CD4-positive, CD25-positive, alpha-beta regulatory T cell (primary cell): ENCODE measurements at places on chromosomes 16 and 17. TPM values are rescaled to one million over a fixed set of nuclear protein-coding genes. Genes with fewer than 3 reads are reported as not detected.
A peak's percentile ranks its signal among the peaks of the same experiment; 100 is the strongest.

GRCh38 chr17:75615301-75615700 lies 17.9 kb upstream of the SMIM5 start:
- H3K4me3 ChIP-seq, result no peak overlapping the region
- H3K27me3 ChIP-seq, result no peaks in the 10 kb centered on the region
- H3K36me3 ChIP-seq, result no peaks in the 10 kb centered on the region
- H3K4me1 ChIP-seq, result no peaks in the 10 kb centered on the region

DNA sequence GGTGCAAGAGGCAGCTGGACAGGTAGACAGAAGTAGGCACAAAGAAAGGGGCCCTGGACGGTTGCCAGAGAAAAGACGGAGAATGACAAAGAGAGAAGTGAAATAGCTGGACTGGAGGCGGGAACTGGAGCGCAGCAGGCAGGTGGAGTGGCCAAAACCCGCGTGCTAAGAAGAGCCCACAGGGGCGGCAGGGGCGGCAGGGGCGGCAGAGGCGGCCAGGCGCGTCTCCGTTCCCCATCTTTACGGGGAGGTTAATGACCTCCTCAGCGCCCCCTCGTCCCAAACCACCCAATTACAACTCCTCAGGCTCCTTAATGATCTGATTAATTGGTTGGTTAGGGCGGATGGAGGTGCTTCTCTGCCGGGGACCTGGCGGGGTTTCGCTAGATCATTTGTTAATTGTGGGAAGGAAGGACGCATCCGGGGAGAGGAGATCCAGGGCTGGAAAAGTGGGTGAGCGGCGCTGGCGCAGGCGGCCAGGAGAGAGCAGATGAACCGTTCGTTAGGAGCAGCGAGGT lies 15.4 kb upstream of the HOXB9 start:
- H3K4me1 ChIP-seq, result peaks cover 23% of the 10 kb centered on the region
- no peak for DNase-seq
- no peak overlapping the region for H3K4me3 ChIP-seq

DNA sequence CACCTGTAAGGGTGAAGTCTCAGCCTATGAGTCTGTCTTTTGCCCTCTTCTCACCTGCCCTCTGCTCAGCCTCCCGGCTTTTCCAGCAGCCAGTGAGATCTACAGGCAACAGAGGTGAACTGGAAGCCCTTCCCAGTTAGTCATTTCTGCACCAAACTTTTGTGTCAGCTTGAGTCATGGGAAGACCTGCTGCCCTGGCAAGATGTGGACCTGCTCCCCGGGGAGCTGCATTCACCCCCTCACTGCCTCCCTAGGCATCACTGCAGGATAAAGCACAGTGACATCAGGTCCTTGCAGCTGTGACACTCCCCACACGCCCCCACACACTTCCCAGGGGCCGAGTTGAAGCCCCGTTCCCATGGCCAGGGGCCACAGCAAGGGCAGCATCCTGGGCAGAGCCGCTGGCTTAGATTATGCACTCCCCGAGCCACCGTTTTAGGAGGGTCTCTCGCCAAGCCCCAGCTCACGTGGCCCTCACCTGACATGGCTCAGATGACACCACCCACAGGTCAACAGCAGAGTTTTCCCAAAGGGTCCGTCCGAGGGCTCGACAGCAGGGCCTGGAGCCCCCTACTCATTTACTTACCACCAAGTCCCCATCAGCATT lies 6.5 kb upstream of the ABR start:
- no peak overlapping the region for H3K4me3 ChIP-seq

DNA sequence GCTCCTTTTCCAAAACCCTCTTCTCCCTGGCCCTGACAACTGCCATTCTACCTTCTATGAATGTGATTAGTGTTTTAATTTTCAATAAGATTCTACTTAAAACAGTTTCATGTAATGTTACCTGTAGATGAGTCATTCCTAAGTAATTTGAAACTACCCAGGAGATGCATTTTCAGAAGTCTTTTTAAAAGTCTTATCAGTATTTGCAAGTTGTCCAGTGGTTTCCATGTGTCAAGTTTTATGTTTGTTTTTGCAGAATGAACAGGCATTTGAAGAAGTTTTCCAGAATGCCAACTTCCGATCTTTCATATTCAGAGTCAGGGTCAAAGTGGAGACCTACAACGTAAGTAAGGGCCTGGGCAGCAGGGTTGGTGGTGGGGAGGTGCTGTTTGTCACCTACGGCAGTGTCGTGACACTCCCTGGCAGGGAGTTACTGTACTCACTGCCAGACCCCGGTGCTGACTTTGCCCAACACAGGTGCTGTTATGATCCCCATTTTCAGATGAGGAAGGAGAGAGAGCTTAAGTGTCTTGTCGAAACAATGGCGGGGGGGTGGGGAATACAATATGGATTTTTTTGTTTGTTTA lies 65.0 kb downstream of the RPA1 start:
- no peaks in the 10 kb centered on the region for H3K4me1 ChIP-seq
- no peak overlapping the region for H3K27ac ChIP-seq
- DNase-seq, result no peak

DNA sequence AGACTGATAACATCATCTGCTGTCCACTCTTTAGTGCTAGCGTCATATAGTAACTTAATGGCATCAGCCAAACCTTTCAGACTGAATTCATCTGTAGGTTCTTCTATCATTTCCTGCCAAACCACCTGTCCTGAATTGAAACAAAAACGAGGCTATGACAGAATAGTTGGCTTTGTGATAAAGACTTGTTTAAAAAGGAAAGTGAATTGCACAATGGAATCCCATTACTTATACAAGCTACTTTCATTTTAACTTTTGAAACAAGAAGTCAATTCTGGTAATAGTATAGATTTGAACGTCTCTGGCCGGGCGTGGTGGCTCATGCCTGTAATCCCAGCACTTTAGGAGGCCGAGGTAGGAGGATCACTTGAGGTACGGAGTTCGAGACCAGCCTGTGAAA lies 18.2 kb downstream of the LASP1NB start:
- no peaks in the 10 kb centered on the region for H3K4me1 ChIP-seq
- H3K27ac ChIP-seq, result no peak overlapping the region
- DNase-seq, result no peak
- H3K36me3 ChIP-seq, result no peaks in the 10 kb centered on the region
- no peaks in the 10 kb centered on the region for H3K27me3 ChIP-seq

DNA sequence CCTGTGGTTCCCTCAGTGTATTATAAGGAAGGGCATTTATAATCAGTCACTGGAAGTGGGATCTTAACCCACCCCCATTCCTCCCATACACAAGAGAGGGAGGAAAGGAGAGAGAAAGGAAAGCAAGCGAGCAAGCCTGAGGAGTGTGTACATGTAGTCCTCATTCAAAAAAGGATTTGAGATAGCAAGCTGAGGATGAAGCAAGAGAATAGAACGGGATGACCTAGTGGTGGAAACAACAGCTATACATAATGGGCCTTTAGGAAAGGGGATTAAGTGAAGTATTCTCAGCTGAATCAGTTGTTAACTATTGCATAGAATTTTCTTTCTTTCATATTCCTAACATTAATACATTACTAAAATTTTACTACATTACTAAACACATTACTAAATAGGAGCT lies 281.4 kb downstream of the ZFHX3 start:
- no peak for DNase-seq
- H3K4me3 ChIP-seq, result no peak overlapping the region
- no peaks in the 10 kb centered on the region for H3K4me1 ChIP-seq
- no peak overlapping the region for H3K27ac ChIP-seq
- no peaks in the 10 kb centered on the region for H3K36me3 ChIP-seq

GRCh38 chr17:72970246-72970645 lies 122.2 kb downstream of the SLC39A11 start:
- no peaks in the 10 kb centered on the region for H3K4me1 ChIP-seq
- H3K4me3 ChIP-seq, result no peak overlapping the region
- no peaks in the 10 kb centered on the region for H3K27me3 ChIP-seq
- no peaks in the 10 kb centered on the region for H3K36me3 ChIP-seq

- no peak for DNase-seq
- no peak overlapping the region for H3K4me3 ChIP-seq
- H3K36me3 ChIP-seq, result no peaks in the 10 kb centered on the region
- no peak overlapping the region for H3K27ac ChIP-seq
- no peaks in the 10 kb centered on the region for H3K4me1 ChIP-seq
Measured at GRCh38 chr17:43572368-43572980, 26.3 kb upstream of the ETV4 start.

DNA sequence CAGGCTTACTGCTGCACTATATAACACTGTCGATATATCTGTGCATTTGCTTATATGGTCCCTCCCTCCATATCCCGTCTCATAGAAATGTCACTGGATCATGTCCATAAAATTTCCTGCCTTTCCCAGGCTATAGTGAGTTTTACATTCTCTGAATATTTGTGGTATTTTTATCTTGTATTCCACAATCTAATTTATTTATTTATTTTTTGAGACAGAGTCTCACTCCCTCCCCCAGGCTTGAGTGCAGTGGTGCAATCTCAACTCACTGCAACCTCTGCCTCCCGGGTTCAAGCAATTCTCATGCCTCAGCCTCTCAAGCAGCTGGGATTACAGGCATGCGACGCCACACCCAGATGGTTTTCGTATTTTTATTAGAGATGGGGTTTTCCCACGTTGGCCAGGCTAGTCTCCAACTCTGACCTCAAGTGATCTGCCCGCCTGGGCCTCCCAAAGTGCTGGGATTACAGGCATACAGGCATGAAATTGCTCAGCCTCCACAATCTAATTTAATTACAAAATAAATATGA lies 12.9 kb downstream of the TRIM37 start:
- no peaks in the 10 kb centered on the region for H3K27me3 ChIP-seq
- peaks cover 15% of the 10 kb centered on the region for H3K36me3 ChIP-seq
- no peak for DNase-seq

DNA sequence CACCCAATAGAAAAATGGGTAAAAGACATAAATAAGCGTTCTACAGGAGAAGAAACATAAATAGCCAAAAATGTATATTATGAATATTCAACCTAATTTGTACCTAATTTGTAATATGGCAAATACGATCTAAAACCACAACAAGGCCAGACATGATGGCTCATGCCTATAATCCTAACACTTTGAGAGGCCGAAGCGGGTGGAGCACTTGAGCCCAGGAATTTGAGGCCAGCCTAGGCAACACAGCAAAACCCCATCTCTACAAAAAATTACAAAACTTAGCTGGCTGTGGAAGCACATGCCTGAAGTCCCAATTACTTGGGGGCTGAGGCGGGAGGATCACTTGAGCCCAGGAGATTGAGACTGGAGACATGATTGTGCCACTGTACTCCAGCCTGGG lies 30.1 kb downstream of the CRLF3 start:
- H3K27me3 ChIP-seq, result no peaks in the 10 kb centered on the region
- DNase-seq, result no peak
- H3K4me3 ChIP-seq, result no peak overlapping the region

DNA sequence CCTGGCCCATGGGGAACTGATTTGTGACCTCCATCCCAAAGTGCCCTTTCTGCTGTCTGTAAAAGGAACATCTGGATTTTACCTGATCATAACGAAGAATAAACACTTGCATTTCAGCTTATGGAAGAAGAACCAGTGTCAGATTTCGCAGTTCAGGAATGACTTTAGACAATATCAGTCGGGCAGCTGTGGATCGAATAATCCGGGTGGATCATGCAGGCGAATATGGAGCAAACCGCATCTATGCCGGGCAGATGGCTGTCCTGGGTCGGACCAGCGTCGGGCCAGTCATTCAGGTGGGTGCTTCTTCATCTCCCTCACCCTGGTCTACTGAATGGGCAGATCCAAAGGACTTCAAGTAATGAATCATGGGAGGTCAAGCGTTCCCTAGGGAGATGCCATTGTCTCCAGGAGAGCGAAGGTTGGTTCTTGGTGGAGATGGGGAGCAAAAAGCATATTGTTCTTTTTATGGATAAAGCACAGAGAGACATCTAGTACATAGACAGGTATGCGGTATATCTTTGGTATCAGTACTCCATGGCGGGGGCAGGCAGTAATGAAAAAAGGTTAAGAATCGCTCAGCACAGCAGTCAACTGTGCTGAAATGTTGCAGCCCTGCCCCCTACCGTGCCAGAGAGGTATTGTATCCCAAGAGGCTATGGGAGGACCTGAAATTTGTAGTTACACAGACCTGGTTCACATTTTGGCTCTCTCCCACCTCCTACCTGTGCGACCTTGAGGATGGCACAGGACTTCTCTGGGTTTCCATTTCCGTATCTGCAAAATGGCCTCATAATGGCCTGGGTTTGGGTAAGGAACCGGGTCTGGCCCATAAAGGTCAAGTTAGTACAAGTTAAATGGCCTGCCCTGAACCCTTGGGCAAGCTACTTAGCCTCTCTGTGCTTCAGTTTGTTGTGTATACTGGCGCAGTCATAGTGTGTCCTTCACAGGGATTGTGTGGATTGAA lies 4.7 kb downstream of the COQ7 start:
- H3K27ac ChIP-seq, result no peak overlapping the region
- peaks cover 16% of the 10 kb centered on the region for H3K36me3 ChIP-seq
- H3K4me3 ChIP-seq, result no peak overlapping the region
- peak; percentile 39 for DNase-seq
- H3K27me3 ChIP-seq, result no peaks in the 10 kb centered on the region
- peaks cover 9% of the 10 kb centered on the region for H3K4me1 ChIP-seq

- H3K4me3 ChIP-seq, result peak overlapping the region; percentile 69
- peak overlapping the region; percentile 93 for H3K27ac ChIP-seq
- H3K4me1 ChIP-seq, result peaks cover 47% of the 10 kb centered on the region
- DNase-seq, result peak; percentile 22
Measured at GRCh38 chr16:89506791-89507191, 1.4 kb upstream of the SPG7 start.

- H3K4me3 ChIP-seq, result no peak overlapping the region
- H3K36me3 ChIP-seq, result no peaks in the 10 kb centered on the region
- no peaks in the 10 kb centered on the region for H3K4me1 ChIP-seq
- no peak for DNase-seq
- no peaks in the 10 kb centered on the region for H3K27me3 ChIP-seq
Measured at GRCh38 chr16:25896411-25896810, 204.7 kb downstream of the HS3ST4 start.

DNA sequence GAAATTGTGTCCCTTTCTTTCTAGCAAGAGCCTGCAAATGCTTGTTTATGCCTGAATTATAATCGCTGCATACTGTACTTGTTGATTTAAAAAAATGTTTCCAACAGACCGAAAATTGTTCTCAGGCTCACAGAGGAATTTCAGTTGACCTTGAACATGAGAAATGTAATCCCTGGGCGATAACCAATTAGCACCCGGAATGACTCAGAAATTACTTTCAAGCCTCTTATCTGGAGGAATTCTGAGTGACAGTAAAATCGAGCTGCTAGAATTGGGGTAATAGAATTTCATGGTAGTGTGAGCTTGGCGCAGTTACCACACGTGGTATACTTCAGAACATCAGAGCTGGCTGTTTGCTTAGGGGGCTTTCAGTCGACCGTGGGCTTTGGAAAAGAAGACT lies 139.1 kb upstream of the CACNG3 start:
- no peak overlapping the region for H3K27ac ChIP-seq
- no peak overlapping the region for H3K4me3 ChIP-seq

DNA sequence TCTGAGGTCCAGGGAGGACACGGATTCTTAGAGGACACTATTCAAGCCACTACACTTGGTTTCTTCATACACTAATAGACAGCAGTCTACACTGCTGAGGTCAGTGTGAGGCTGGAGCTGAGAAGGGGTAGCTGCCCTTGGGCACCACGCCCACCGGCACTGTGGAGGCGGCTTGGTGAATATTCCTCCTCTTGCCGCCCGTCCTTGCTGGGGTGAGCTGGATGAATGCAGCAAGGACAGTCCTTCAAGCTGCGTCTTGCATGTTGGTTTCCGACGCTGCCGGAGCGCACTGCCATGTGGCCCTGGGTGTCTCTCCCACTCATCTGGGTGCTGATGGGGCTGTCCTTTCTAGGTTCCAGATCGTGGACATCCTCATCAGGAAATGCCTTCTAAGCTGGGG lies 2.6 kb downstream of the ZNF205 start:
- no peaks in the 10 kb centered on the region for H3K4me1 ChIP-seq
- no peaks in the 10 kb centered on the region for H3K27me3 ChIP-seq
- no peak for DNase-seq
- H3K36me3 ChIP-seq, result no peaks in the 10 kb centered on the region
- H3K27ac ChIP-seq, result no peak overlapping the region

The PTGES3L gene
- total RNA-seq, result 1.5 TPM

The APOBR gene
- total RNA-seq, result 6.8 TPM

The SPNS3 gene
- 2.5 TPM for total RNA-seq
